ENCODE measurements at places on chromosomes 12 and 14. TPM values are rescaled to one million over a fixed set of nuclear protein-coding genes. Genes with fewer than 3 reads are reported as not detected.

Gene INHBC
- not detected for polyA plus RNA-seq

- no peak overlapping the region for H3K27ac ChIP-seq
- peaks cover 5% of the 10 kb centered on the region for H3K27me3 ChIP-seq
- H3K36me3 ChIP-seq, result no peaks in the 10 kb centered on the region
- H3K4me3 ChIP-seq, result no peak overlapping the region
- no peak for DNase-seq
Measured at GRCh38 chr12:9387450-9387849, 179.3 kb upstream of the PZP start.

- no peaks in the 10 kb centered on the region for H3K4me1 ChIP-seq
- no peak overlapping the region for H3K27ac ChIP-seq
- no peaks in the 10 kb centered on the region for H3K27me3 ChIP-seq
- no peak overlapping the region for H3K4me3 ChIP-seq
Measured at GRCh38 chr12:118428643-118429042, 52.3 kb downstream of the SUDS3 start.

DNA sequence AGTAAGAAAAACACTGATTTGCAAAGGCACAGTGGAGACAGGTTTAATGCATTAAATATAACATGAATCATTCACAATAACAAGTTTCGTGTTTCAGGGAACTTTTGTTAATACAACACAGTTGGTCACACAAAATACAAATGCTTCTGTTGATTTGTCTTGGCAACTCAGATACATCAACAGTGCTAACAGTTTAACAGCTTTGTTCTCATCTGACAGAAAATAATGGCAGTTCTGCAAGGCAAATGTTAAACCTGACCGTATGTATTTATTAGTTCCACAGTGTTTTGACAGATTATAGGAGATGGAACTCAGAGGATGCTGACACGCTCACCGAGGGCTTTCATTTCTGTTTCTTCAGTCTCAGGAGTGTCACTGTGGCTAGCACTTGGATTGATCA is 350.7 kb downstream of the PRKD1 start:
- no peaks in the 10 kb centered on the region for H3K36me3 ChIP-seq
- DNase-seq, result no peak
- H3K4me3 ChIP-seq, result no peak overlapping the region
- H3K27me3 ChIP-seq, result no peaks in the 10 kb centered on the region

DNA sequence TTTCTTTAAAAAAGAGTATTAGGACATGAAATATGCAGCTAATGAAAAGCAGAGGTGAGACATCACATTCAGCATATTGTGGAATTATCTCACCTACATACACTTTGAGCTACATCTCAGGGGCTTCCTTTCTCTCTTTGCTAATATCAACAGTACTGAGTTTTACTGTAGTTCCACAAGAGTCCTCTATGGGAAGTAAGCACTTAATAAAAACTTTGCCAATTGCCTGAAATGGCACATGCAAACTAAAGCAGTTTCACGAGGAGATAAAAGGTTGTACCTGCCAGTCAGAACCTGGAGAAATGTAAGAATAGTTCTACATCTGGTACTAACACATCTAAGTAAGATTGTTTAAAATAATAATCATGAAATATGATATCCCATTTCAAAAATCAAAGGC is 73.5 kb upstream of the GPHB5 start:
- no peak overlapping the region for H3K4me3 ChIP-seq
- no peak for DNase-seq
- no peak overlapping the region for H3K27ac ChIP-seq

DNA sequence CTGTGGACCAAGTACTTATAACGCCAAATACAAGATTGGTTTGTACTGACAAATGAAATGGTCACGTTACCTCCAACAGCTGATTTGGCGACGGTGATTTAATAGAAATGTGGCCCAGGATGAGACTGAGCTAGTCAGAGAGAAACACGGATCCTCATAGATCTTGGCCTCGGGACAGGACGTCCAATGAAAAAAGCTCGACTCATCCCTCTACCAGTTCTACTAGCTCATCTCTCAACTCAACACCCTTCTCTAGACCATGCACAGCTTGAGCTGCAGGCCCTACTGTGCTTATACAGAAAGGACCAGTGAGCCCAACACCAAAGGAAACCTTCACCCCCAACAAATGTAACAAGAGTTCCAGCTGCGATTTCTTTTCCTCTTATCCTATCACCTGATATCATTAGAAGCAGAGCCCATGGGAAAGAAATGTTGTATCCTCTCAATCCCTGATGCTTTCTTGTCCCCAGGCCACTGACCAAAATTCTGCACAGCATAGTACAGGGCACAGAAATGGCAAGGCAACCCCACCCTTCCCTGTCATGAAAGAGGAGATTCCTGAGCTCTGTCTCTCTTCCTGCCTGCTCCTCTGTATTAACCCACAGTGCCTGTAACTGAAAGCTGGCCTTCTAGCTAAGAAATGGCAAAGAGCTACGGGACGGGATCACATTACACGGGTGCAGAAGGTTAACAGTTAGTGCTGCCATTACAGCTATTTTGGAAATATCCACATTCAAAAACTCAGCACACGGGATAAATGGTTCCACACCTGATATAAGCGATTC is 39.2 kb downstream of the DICER1 start:
- no peak overlapping the region for H3K4me3 ChIP-seq
- no peak overlapping the region for H3K27ac ChIP-seq
- no peaks in the 10 kb centered on the region for H3K4me1 ChIP-seq
- DNase-seq, result no peak
- peaks cover 6% of the 10 kb centered on the region for H3K36me3 ChIP-seq
- no peaks in the 10 kb centered on the region for H3K27me3 ChIP-seq

Measured in endothelial cell of umbilical vein (primary cell).